ENCODE measurements at places on chromosomes 6 and 20. TPM values are rescaled to one million over a fixed set of nuclear protein-coding genes. Genes with fewer than 3 reads are reported as not detected.

The SLC12A5 gene
- total RNA-seq = not detected

The RHAG gene
- total RNA-seq = 2.5 TPM

The GABRR1 gene
- total RNA-seq = not detected

The PRL gene
- not detected for total RNA-seq

The HLA-DRA gene
- 158 TPM for total RNA-seq

The PI3 gene
- 234 TPM for total RNA-seq

The ATP6V1G2 gene
- total RNA-seq = 5.4 TPM
